Stomach (tissue), 19 donors: ENCODE measurements at places on chromosomes 7 and 10. TPM values are rescaled to one million over a fixed set of nuclear protein-coding genes. Genes with fewer than 3 reads are reported as not detected.
A peak's percentile ranks its signal among the peaks of the same experiment; 100 is the strongest.

GRCh38 chr10:14409247-14409646 lies 78.5 kb upstream of the FRMD4A start:
- no peak overlapping the region for H3K27ac ChIP-seq
- H3K4me3 ChIP-seq: no peak overlapping the region
- H3K4me1 ChIP-seq: no peaks in the 10 kb centered on the region
- peaks cover 9% of the 10 kb centered on the region for H3K27me3 ChIP-seq

DNA sequence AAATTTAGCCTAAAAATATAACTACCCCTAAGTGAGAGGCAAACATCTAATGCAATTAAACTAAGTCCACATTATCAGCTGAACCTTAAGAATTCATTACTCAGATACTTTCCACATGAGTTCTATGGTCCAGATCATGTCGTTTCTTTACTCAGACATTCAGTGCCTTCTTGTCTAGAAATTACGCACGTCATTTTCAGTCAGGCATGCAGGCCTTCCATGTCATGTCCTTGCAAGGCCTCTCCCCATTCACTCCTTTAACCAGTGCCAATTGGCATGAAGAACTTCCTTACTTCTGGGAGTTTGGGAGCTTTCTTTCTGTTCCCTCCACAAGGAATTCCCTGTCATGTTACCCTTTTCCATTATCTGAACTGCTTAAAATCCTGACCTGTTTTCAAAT lies 118.8 kb downstream of the NRP1 start:
- no peak for DNase-seq
- peaks cover 25% of the 10 kb centered on the region for H3K36me3 ChIP-seq
- H3K27me3 ChIP-seq: no peaks in the 10 kb centered on the region
- no peak overlapping the region for H3K27ac ChIP-seq
- no peaks in the 10 kb centered on the region for H3K4me1 ChIP-seq

GRCh38 chr7:518630-519483 lies 789 bp downstream of the PDGFA start:
- peak overlapping the region; percentile 85 for H3K4me3 ChIP-seq
- peaks cover 82% of the 10 kb centered on the region for H3K4me1 ChIP-seq
- H3K27me3 ChIP-seq: peaks cover 84% of the 10 kb centered on the region
- peak overlapping the region; percentile 92 for H3K27ac ChIP-seq
- H3K36me3 ChIP-seq: no peaks in the 10 kb centered on the region

DNA sequence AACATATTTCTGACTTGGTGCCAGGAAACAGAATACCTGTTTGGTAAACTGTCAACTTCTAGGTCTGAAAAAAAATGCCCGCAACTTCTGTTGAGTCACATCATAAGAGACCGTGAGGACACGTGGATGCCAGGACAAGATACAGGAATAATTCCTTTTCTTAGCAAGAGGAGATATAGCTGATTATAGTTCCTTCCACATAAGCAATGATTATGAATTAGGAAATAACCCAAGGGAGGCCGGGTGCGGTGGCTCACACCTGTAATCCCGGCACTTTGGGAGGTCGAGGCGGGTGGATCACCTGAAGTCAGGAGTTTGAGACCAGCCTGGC lies 75.2 kb downstream of the CDC123 start:
- no peaks in the 10 kb centered on the region for H3K36me3 ChIP-seq
- H3K4me1 ChIP-seq: no peaks in the 10 kb centered on the region
- H3K27me3 ChIP-seq: no peaks in the 10 kb centered on the region
- no peak for DNase-seq

- H3K4me1 ChIP-seq: no peaks in the 10 kb centered on the region
- H3K36me3 ChIP-seq: peaks cover 2% of the 10 kb centered on the region
- H3K27me3 ChIP-seq: no peaks in the 10 kb centered on the region
- H3K27ac ChIP-seq: no peak overlapping the region
Measured at GRCh38 chr7:139557857-139558581, 34.5 kb downstream of the CLEC2L start.

- no peaks in the 10 kb centered on the region for H3K36me3 ChIP-seq
- peak; percentile 67 for DNase-seq
- no peak overlapping the region for H3K4me3 ChIP-seq
Measured at GRCh38 chr10:48287417-48288391, 13.2 kb upstream of the FRMPD2 start.

- no peak overlapping the region for H3K27ac ChIP-seq
- H3K36me3 ChIP-seq: peaks cover 64% of the 10 kb centered on the region
- H3K27me3 ChIP-seq: no peaks in the 10 kb centered on the region
Measured at GRCh38 chr10:69172241-69172982, 7.6 kb upstream of the SUPV3L1 start.

DNA sequence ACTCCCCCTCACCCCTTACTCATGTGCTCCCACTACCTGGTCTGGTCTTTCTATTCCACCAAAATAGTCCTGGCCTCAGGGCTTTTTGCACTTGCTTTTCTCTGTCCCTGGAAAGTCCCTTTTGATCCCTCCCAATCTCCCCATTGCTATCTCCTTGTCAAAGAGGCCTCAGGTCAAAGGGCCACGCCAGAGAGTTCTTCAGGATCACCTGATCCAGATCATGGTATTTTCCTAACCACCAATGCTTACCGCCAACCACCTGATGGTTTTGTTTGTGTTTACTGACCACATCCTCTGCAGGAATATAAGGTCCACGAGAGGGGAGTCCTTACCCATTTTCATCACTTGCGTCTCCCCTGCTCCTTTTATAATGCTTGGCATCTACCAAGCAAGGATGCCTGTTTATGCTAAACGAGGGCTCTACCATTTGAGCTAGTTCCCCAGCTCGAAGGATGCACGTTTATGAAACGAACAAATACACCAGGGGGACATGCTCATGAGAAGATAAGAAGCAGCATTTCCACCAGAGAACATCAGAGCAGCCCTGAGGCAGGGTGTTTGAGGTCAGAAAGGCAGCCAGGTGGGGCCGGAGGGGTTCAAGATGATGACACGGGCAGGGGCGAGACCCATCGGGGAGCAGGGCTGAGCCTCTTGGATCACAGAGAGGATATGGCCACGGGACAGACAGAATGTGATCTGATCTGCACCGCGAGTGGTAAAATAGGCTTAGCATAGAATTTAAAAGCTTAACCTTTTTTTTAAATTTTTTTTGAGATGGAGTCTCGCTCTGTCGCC lies 43.1 kb upstream of the FOXK1 start:
- H3K27me3 ChIP-seq: no peaks in the 10 kb centered on the region
- no peak overlapping the region for H3K4me3 ChIP-seq
- peaks cover 16% of the 10 kb centered on the region for H3K4me1 ChIP-seq
- no peaks in the 10 kb centered on the region for H3K36me3 ChIP-seq

PRF1 gene
- under 0.01 TPM for total RNA-seq

MINPP1 gene
- 14.1 TPM for total RNA-seq

CPA2 gene
- not detected for total RNA-seq

NUP205 gene
- total RNA-seq: 13.4 TPM

FAM25G gene
- not detected for total RNA-seq

FOXP2 gene
- total RNA-seq: 3.5 TPM
